ENCODE measurements at places on chromosomes 3 and 15.

- DNase-seq: no peak
Observed at GRCh38 chr3:32848215-32848614, 30.4 kb downstream of the TRIM71 start.

DNA sequence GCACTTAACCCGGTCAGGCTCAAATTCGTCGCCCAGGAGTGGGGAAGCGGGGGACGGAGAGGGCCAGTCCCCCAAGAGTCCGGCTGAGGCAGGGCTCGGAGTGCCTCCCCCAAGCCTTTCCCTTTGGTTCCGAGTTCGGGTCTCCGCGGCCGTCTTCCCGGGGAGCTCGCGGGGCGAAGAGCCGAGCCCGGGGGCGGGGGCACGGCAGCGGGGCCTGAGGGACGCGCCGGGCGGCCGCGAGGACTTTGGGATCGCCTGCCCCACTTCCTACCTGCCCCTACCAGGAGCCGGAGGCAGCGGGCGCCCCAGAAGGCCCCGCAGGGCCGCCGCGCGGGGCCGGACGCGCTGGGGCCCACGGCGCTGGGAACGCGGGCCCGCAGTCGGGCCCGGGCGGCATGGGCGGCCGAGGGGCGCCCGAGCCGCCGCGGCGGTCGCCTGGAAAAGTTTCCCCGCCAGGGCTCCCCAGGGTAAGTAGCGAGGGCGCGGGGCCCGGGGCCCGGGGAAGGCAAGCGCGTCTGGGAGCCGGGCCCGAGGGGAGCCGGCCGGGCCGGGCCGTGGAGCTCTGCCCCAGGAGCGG, 2.8 kb downstream of the FURIN start:
- peak; percentile 26 for DNase-seq

DNA sequence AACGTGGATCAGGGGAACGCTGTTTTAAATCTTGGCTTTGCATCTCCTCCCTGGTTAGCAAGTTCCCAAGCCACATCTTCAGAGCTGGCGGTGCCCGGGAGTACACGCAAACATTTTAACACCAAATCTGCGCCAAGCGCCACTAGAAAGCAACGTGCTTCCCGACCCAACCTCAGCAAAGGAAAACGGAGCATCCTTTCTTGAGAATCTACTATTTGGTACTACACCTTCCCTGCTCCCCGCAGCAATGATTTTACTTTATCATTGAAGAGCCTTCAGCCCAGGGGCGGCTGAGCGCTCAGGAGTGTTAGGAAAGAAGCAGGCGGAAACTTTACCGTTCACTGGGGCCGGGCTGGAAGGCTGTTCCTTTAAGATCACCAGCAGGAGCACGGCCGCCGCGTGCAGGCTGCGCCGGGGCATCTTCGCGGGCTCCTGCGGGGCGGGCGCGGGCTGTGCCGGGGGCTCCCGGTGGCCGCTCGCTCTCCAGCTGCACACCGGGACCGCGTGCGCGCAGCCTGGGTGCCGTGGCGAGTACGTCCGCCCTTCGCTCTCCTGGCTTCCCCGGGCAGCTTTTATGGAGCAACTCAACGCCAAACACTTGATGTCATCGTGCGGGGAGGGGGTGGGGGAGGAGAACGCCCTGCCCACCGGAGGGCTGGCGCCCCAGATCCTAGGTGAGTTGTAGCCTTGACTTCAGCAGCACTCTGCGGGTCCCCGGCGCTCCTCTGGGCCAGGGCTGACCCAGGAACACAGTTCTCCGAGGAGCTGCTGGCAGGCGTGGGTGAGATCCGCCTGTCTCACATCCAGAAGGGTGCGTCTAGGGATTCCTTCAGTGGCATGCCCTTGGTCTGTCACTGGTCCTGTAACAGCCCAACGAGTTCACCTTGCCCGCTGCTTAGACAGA, at the start of gene CA12:
CA12 (minus strand) TSS at position 546 of the 904 bp plus-strand sequence; CDS start at position 420, 126 bp downstream.
- DNase-seq: peak; percentile 17

DNA sequence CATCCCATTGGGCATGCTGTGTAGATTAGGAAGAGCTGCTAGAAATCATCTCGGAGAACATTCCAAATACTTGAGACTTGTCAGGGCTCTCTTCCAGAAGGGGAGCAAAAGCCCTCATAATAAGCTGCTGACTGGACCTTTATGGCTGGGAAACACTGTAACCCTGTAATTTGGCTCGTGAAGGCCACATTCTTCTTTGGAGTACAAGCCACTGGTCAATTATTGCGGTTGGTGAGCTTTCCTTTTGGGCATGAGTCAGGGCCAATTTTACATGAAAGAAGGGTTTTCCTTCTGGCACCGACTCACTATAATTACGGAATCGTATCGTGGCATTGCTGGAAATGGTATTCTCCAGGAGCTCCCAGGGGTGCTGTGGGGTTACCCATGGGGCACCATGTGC, 434.5 kb upstream of the RGMA start:
- DNase-seq: no peak

DNA sequence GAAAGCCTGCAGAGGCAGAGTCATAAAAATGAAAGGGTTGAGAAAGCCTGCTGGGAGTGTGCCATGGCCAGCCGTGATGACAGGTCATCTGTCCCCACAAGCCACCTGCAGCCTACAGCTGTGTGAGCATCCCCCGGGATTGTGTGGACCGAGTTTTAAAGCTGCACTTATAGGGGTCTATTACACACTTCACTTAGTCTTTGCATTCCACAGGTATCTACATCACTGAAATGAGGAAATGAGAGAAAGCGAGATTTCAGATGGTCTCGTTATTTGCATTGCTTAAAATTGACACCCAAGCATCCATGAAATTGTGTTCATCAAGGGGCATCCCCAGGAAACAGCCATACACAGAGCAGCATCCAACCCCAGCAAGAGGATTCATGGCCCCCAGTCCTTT, 137.6 kb upstream of the TRIM42 start:
- DNase-seq: no peak

Measured in kidney capillary endothelial cell (primary cell).